ENCODE measurements at places on chromosomes 7 and 10.

GRCh38 chr7:89023206-89023605 lies 227.7 kb upstream of the TEX47 start:
- DNase-seq: peak; percentile 9

GRCh38 chr10:47424231-47424630 lies 40.1 kb upstream of the ZNF488 start:
- DNase-seq: no peak

- no peak for DNase-seq
These were observed 2.5 kb downstream of the GIMAP7 start for GRCh38 chr7:150516956-150517745.

DNA sequence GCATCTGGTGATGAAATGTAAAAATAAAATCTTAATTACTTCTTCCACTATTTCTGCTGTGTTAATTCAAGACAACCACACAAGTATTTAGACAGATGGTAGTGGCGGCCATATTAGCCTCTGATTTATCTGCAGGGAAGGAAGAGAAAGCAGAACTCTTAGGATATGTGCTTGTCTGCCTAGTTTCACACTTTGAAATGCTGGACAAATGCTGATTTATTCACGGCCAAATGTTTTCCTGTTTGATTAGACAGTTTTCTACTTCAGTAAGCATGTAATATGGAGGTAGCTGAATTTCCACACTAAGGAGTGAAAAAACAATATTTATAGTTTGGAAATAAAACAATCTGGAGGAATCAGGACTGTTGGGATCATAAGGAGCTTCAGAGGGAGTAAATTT lies 158.1 kb downstream of the AGMO start:
- no peak for DNase-seq

- DNase-seq: no peak
These were observed 36.7 kb downstream of the LSM5 start for GRCh38 chr7:32453341-32454011.

DNA sequence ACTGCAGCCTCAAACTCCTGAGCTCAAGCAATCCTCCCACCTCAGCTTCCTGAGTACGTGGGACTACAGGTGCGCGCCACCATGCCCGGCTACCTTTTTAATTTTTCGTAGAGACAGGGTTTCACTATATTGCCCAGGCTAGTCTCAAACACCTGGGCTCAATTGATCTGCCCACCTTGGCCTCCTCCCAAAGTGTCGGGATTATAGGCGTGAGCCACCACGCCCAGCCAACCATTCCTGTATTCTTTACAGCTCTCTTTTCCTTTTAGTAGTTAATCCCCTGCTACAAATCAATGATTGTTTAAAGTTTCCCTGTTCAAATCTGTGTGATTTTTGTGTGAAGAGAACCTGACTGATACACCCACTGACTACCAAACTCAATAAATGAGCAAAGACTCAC lies 75.4 kb upstream of the SVIL start:
- DNase-seq: no peak

- DNase-seq: peak; percentile 60
These were observed 99.0 kb upstream of the FZD1 start for GRCh38 chr7:91165006-91165845.

DNA sequence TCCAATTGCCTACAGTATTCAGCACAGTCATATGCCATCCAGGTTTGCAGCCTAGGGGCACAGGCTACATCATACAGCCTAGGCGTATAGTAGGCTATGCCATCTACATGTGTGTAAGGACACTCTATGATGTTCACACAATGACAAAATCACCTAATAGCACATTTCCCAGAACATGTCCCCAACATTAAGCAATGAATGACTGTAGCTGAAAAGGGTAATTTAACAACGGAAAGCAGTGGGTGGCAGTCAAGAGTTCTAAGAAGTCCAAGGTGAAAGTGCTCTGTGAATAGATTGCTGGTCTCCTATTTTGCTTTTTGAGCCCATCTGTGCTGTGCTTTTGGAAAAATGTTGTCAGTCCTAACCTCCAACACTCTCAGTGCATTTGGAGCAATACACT lies 162.6 kb downstream of the KLF6 start:
- DNase-seq: no peak

GRCh38 chr10:101291331-101292193 lies 62.3 kb upstream of the LBX1 start:
- no peak for DNase-seq

DNA sequence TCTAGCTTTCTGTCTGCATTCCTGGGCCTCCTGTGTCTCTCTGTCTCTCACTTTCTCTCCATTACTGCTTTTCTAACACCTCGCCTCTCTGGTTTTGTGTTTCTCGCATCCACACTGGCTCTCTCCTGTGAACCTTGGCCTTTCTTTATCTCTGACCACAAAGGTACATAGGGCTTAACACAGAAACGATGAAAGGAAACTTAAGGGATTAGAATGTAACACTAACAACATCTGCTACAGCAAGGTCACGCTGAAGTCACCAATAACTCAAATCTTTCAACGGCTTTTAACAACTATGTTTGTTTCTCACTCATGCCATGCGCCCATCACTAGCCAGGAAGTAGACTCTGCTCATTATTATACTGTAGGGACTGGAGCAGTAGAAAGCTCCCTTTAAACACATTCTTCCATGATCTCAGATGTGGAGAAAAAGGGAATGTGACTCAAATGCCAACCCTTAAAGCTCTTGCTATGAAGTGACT lies 9.3 kb upstream of the OR6V1 start:
- no peak for DNase-seq

DNA sequence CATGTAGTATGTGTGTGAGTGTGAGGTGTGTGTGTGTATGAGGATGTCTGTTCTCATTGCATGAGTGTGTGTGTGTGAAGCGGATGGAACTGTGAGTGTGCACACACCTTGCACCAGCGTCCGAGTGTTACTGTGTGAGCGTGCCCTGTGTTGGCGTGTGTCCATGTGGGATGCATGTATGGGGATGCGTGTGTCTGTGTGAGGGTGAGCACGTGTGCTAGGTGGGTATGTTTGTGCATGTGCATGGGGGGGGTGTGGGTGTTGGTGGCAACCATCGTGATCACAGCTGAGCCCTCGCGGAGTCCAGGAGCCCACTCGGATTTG lies 6.4 kb downstream of the KNDC1 start:
- DNase-seq: no peak

- no peak for DNase-seq
These were observed 13.2 kb downstream of the YKT6 start for GRCh38 chr7:44213877-44214388.

DNA sequence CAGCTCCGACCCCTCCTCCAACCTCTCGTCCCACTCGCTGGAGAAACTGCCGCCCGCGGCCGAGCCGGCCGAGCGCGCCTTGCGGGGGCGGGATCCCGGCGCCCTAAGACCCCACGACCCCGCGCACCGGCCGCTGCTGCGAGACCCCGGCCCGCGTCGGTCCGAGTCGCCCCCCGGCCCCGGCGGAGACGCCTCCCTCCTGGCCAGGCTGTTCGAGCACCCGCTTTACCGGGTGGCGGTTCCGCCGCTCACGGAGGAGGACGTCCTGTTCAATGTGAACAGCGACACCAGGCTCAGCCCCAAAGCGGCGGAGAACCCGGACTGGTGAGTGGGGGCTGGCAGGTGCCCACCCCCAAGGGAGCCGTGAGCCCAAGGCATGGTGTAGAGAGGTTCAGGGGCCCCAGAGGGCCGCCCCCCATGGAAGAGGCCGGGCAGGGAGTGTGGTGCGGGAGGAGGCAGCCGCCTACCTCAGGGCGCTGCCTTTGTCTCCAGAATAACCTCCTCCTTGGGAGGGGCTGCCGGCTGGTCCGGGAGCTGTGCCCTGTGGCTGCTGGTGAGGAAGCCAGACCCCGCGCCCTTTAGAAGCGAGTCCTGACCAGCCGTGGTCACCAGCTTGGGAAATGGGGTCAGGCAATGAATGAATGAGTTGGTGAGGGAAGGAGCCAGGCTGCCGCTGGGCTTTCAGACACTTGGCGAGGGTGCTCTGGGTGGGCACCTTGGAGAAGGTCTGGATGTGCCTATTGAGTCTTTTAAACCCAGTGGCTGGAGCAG lies 1.3 kb downstream of the FAM20C start:
- DNase-seq: no peak

DNA sequence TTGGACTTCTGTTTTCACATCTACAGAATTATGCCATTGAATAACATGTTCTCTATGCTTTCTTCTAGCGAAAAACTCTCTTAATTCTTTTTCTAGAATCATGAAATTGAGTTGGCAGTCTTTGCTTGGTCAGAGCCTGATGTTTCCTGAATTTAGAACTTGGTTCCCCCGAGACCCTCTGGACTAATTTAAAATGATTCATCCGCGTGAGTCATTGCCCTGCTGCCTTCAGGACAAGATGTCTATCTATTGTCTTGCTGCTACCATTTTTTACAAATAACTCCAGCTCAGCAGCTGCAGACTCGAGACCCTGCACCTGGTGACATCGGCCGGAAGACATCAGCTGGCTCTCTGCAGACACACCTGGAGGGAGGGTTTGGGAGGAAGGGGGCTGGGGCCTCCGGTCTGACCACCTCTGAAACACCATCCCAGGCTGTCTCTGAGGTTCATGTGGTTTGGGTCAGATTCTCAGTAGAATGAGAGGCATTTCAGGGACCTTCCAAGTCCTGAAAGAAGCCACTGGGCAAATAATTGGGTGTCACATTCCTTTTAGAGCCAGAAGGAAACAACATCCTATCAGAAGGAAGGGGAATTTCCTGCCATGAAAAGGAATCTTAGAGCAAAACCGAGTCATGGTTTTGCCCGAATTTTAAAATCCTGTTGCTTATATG lies 20.9 kb upstream of the KLF6 start:
- DNase-seq: no peak

DNA sequence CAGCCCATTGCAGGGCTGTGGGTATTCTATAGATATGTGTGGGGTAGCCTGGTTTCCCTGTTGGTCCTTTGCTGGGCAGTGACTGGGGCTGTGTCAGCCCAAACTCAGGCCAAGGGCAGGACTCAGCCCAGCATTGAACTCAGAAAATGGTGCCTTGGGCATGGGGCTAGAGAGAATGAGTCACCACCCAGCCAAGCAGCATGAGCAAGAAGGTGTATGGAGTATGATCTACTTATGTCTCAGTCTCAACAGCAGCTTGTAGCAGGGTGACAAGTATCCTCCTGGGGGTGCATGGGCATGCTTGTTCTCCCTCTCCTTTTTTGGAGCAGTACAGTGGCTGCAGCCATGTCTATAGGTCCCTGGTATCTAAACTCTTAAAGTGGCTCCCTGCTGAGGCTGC lies 32.0 kb downstream of the STK31 start:
- DNase-seq: no peak

DNA sequence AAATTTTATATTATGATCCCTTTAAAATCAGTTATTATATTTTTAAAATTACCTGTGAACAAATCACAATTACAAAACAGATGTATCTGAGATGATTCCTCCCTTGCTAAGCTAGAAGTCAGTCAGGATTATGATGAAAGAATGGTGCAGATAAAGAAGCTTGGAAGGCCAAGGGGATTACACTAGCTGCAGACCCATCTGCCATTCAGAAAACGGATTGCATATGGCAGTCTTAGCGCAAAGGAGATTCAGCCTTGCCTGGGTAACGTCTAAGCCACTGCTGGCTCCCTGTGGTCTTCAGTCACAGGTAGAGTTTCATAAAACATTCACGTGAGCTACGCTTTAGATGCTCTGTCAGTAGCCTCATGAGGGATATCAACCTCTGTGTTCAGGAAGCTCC lies 222.2 kb downstream of the POU6F2 start:
- DNase-seq: no peak

DNA sequence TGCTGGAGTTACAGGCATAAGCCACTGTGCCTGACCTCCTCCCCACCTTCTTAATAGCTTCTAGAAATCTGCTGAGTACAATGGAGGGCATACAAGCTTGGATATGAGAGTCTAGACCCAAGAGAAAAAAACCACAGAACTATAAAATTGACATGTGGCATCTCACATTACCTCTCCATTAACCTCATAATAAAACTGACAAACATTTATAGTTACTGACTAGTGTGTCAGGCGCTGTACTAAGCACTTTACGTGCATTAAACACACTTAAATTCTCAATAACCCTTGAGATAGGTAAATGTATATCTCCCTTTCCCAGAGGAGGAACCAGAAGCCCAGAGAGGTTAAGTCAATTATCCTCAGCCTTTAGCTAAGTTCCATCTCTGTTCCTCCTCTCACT lies 300.5 kb upstream of the MYO3A start:
- no peak for DNase-seq

- no peak for DNase-seq
These were observed 3.7 kb downstream of the DDX56 start for GRCh38 chr7:44569959-44570358.

DNA sequence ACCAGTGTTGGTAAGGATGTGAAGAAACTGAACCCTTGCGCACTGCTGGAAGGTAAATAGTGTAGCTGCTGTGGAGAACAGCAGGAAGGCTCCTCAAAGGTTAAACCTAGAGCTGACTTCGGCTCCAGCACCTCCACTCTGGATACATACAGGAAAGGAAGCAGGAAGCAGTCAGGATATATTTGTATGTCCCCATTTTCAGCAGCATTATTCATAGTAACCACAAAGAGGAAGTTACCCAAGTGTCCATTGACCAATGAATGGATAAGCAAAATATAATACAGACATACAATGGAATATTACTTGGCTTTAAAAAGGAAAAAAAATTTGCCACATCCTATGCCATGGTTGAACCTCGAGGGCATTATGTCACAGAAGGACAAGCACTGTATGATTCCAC lies 15.0 kb downstream of the RET start:
- no peak for DNase-seq

GRCh38 chr7:26188957-26189541 lies 11.5 kb downstream of the HNRNPA2B1 start:
- DNase-seq: no peak

GRCh38 chr10:96470116-96470743 lies 43.5 kb downstream of the TLL2 start:
- no peak for DNase-seq

GRCh38 chr7:127708788-127709187 lies 56.8 kb downstream of the SND1 start:
- peak; percentile 89 for DNase-seq

- no peak for DNase-seq
These were observed 33.1 kb upstream of the HMX3 start for GRCh38 chr10:123102673-123103072.

DNA sequence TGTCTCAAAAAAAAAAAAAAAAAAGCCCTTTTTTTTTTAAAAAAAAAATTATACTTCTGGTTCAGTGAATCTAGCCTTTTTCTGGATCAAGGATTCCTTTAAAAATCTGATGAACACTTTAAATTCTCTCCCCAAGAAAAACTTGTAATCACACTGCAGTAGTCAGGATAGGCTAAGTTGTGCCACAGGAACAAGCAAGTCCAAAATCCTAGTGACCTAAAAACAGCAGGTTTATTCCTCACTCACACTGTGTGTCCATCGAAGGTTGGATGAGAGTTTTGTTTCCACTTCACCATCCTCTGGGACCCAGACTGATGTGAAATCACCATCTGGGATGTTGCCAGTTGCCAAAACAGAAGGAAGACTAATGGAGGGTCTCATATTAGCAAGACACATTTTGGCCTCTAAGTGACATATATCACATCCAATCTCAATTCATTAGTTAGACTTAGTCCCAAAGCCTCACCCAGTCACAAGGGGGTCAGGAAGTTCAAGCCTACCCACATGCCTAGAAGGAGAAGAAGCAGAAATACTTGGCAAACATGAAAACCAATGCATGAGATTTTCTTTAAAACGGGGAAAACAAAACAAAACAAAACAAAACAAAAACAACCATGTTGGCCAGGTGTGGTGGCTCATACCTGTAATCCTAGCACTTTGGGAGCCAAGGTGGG lies 32.7 kb downstream of the CYP17A1 start:
- DNase-seq: no peak

GRCh38 chr7:92916770-92917224 lies 80.4 kb upstream of the CDK6 start:
- DNase-seq: peak; percentile 60

- DNase-seq: no peak
These were observed 207.8 kb downstream of the DYNC1I1 start for GRCh38 chr7:95980167-95980566.
